Lower lobe of right lung (tissue), 2 donors: ENCODE measurements at places on chromosomes 12 and 14. TPM values are rescaled to one million over a fixed set of nuclear protein-coding genes. Genes with fewer than 3 reads are reported as not detected.

Gene KLRD1
- 13.6 TPM for total RNA-seq

Gene SLCO1B1
- total RNA-seq = not detected

Gene NAV3
- total RNA-seq = 8.7 TPM

Gene CLEC7A
- total RNA-seq = 79.5 TPM

Gene AMDHD1
- 1.8 TPM for total RNA-seq

Gene RTL1
- not detected for total RNA-seq

GRCh38 chr12:93536766-93537488 lies 35.5 kb upstream of the SOCS2 start:
- no peak for DNase-seq

GRCh38 chr14:83425138-83425537 lies 1891.5 kb upstream of the SEL1L start:
- DNase-seq = no peak

DNA sequence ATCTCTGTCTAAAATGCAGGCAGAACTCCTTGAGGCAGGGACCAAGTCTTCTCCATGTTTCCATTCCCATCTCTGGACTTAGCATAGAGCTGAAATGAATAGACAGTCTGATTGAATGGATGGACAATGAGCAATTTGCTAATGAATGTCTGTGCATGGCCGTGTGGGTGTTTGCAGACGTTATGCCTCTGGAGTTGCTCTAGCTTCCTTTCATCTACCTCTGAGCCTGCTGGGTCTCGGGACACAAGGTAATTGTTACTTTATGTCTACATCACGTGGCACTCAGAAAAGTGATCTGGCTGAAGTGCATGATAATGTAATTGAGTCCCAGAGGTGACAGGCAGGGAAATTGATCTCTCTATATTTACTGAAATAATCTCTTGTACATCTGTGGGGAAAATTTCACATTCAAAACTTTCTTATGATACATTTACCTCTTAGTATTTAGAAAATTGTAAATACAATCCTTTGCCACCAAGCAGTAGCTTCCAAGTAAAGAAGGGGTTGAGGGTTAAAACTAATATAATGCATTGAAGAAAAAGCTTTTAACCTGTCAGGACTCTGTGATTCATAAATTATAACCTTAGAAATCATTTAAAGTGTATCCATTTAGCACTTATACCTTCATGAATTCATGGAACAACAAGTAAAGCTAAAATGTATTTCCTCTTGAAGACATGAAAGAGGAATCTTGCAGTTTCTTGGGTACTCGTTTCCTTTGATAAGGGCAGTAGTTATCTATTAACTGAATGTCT lies 424.1 kb downstream of the APAF1 start:
- DNase-seq = no peak

- peak; percentile 69 for DNase-seq
Measured at GRCh38 chr14:63616015-63616414, 25.7 kb downstream of the WDR89 start.

GRCh38 chr14:103185051-103186029 lies 62.1 kb downstream of the TNFAIP2 start:
- DNase-seq = no peak

DNA sequence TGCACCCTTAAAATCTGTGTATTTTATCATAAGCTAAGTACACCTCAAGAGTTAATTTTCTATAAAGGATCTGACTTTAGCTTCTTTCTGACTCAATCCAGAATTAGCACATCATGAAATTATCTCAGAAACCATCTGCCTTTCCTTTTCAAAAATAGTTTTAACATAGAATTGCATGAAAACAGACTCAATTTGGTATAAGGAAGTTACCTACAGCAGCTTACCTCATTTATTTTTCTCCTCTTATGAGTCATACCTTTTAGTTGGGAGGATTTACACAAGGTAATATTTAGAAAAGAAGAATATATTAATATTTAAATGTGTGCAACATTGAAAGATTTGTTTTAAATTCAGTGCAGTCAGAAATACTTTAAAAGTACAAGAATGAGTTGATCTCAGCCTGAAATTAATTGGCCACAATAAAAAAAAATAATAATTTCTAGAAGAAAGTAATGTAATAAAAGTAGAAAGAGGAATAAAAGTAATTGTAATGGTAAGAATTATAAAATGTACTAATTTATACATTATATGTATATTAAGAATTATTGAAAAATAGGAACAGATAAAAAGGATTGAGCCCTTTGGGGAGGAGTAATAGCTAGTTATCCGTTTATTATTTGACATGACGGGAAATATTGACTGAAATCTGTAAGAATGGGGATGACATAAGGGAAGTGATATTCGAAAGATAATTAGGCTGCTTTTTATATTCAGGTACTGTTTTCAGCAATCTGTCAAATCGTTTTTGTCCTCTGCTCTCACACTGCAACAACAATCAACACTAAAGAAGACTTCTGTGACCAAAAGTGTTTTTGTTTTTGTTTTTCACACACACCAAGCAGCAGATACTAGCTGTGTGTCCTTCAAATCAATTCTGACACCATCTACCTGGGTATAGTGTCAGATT lies 20.5 kb downstream of the ADAM21 start:
- DNase-seq = no peak

DNA sequence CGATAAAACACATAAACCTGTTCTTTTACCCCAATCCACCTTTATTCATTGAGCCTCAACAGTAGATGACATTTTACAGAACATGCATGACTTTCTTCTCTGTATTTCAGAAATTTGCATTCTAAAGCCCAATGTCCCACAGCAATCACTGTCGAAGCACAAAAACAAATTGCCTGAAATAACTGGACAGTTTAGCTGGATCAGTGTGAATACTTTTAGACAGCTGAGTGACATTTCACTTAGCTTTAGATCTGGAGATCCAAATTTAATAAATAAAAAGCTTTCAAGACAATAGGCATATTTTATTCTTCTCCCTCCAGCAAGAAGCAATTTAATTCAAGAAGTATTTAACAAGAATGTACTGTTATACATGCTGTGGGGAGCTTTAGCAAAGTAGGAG lies 109.1 kb upstream of the FSCB start:
- no peak for DNase-seq

GRCh38 chr12:5784462-5785130 lies 160.5 kb downstream of the ANO2 start:
- DNase-seq = no peak

DNA sequence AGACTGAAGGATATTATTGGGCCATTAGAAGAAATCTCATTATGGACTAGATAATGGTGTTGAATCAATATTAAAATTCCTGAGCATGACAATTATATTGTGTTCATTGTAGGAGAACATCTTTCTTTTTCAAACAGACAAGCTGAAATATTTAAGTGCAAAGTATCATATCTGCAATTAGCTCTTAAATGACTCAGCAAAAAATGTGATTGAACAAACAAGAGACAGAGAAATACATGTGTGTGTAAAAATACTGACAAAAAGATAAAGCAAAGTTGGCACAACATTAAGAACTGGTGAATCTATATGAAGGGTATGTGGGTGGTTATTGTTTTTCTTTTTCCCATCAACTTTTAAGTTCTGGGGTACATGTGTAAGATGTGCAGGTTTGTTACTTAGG lies 9.5 kb downstream of the CEP290 start:
- DNase-seq = no peak

GRCh38 chr12:128078301-128078971 lies 188.5 kb upstream of the TMEM132C start:
- DNase-seq = no peak

- DNase-seq = peak; percentile 78
Measured at GRCh38 chr12:538731-539539, 79.2 kb downstream of the B4GALNT3 start.
